Thymus (tissue), 14 donors: ENCODE measurements at places on chromosomes 13 and 19.

DNA sequence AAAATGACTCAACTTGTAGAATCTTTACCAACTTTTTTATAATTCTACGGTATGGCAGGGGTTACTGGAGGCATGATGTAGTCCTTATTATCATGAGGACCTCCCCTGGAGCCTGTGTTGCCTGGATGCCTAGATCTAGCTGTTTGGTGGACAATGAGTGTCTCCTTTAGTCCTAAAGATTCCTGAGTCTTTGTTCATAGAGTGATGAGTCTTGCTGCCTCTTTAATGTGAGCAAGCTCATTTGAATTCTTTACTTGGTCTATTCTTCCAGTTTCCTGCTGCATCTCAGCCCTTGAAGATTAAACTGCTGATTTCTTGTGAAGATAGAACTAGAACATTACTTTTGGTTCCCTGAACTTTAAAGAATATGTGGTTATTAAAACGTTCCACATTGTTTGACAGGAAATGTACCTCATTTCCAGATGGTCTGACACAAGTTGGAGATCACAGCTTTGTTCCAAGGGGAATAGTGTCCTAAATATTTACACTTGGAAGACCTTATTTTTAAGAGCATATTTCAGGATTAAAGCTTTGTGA lies 51.9 kb downstream of the SLAIN1 start:
- DNase-seq, result peak; percentile 31

- DNase-seq, result no peak
These were observed 29.1 kb downstream of the TUBGCP3 start for GRCh38 chr13:112558696-112559418.

DNA sequence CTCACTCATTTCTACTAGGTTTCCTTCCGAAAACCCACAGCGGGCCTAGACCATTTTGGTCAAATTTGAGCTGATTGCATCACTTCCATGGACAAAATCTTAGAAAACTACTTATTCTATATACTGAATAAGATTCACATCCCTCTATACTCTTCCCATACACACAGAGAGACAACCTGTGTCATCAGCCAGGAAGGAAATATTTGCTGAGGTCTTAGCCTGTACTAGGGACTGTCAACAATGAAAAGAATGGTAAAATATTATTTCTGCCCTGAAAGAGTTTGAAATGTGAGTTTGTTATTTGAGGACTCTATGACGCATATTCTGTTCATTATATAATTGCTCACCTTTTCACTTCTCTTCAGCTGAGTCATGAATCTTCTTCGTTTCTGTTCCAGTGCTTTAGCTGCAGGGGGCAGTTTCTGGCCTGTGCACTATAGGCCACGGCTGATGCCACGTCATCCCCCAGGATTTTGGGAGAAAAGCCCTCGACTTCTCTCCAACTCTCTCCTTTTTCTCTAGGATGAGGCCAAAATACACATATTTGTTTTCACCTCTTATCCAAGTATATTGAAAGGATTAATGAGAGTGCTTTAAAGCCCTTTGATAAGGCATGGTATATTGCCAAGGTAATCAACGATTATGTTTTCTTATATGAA lies 47.7 kb downstream of the GSX1 start:
- DNase-seq, result no peak

GRCh38 chr19:2540646-2541454 lies 64.9 kb downstream of the GADD45B start:
- no peak for DNase-seq

DNA sequence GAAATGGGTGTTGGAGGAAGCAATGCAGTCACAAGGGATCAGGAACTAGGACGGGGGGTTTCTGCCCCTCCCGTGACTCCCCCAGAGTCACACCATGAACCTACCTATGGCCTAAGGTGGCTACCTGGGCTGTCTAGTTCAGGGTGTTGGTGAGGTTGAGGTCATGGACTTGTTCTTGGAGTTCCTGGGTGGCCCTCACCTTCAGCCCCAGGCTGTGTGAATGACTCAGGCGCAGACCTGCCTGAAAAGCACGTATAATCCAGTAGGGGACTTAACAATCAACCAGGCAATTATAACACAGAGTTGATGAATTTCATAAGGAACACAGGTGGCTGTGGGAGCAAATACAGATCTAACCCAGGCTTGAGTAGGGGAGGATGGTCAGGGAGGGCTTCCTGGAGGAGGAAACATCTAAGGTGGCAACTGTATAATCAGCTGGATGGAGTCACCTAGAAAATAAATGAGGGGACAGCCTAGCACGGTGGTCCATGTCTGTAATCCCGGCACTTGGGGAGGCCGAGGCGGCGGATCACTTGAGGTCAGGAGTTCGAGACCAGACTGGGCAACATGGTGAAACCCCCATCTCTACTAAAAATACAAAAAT lies 25.6 kb upstream of the ADGRE1 start:
- no peak for DNase-seq

DNA sequence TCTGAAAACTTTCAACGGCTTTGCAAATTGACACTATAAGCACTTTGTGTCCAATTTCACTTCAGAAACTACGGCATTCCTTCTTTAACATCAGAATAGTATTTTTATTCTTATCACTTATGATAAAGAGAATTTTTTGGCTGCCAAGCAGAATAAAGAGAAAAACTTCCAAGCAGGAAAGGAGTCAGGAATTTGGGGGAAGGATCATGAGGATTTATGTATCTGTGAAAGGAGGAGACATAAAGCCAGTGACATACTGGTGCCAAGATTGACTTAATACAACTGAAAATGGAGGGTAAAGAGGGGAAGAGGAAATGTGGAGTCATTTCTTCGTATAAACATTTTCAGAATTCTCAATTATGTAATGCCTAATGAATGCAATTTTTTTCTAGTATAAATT lies 94.7 kb downstream of the RBM26 start:
- no peak for DNase-seq

- no peak for DNase-seq
These were observed 370.7 kb downstream of the HS6ST3 start for GRCh38 chr13:96460609-96461008.

GRCh38 chr19:54448040-54448773 lies 792 bp upstream of the LENG8 start:
- DNase-seq, result no peak
